ENCODE measurements at places on chromosomes 16 and 17. TPM values are rescaled to one million over a fixed set of nuclear protein-coding genes. Genes with fewer than 3 reads are reported as not detected.
A peak's percentile ranks its signal among the peaks of the same experiment; 100 is the strongest.

The SMTNL2 gene
- not detected for total RNA-seq

The SLC47A2 gene
- total RNA-seq: not detected

The RTN4RL1 gene
- 7.6 TPM for total RNA-seq

The SPNS3 gene
- not detected for total RNA-seq

The HOXB4 gene
- total RNA-seq: 1.7 TPM

The ITGA2B gene
- total RNA-seq: 0.68 TPM

The CCDC144A gene
- total RNA-seq: 0.12 TPM

The CDK5R1 gene
- 3.4 TPM for total RNA-seq

The NME2 gene
- 657 TPM for total RNA-seq

The CFAP97D1 gene
- total RNA-seq: not detected

The TBC1D3 gene
- not detected for total RNA-seq

The ABCC6 gene
- total RNA-seq: 1.7 TPM

The SOX15 gene
- total RNA-seq: not detected

DNA sequence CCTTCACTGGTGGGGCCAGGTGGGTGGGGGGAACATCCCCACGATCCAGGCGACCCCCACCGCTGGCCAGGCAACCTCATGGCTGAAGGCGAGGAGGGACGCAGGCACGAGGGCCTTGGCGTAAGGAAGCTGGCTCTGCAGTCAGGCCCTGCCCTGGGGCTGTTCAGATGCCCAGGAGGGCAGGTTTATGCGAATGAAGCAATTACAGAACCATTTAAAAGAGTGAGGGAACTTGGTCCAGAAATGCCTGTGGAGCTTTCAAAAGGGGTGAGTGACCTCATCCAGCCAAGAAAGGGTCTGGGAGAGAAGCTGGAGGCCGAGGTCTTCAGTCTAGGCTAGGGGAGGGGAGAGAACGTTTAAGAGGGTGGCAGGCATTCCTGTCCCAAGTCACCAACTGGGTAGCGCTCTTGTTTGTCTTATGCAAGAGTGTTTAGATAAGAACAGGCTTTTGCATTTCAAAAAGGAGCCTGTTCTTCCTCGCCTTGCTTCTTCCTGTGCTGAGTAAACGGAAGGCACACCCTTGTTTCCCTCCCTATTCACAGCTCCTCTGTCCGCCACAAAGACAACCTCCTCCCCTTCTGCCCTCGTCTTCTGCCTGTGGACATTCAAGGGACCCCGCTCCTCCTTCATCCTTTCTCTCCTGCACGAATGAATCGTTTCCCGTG, 183.5 kb upstream of the SDK2 start:
- no peak for DNase-seq

DNA sequence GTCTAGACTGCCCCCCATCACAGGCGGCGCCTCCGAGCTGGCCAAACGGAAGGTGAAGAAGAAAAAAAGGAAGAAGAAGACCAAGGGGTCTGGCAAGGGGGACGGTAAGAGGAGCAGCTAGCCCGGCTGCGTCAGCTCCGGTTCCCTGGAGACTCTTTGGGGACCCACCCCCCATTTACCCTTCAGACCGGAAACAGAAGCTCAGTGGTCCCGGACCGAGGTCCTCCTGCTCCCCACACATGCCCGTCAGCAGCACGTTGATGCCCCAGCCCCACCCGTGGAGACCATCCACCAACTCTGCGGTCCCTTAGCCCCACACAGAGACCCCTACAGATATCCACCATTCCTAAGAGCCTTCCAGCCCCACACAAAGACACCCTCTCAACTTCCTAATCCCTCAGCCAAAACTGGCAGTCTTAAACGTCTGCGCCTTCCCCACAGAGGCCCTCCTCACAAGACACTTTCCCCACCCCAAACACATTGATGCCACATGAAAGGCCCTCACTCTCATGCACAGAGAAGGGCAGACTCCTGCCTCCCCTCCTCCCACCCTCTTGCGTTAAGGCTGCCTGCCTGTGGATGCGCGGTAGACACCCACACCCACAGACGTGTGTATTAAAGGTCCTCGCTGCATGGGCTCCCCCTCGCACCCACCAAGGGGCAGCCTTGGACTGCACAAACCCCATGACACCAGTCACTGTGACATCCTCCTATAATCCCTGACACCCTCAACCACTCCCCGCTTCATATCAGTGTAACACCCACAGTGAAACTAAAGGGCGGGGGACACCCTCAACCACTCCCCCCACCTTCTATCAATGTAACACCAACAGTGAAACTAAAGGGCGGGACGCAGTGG, 58.2 kb upstream of the RPH3AL start:
- peak; percentile 32 for DNase-seq

DNA sequence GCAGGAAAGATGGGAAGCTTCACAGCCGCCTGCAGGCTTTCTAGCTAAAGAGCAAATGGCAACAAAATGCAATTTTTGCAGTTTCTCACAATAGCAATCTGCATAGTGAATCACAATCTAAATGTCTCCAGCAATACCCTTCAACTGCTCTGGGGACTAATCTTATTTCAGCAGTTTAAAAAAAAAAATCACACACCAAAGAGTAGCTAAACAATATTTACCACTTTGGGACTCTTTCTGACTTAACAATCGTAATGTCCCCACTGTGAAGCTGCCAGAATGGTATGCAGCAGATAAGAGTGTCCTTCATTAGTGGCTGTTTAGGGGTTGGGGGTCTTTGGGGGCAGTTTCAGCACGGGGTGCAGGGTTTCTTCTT, 9.8 kb downstream of the CPPED1 start:
- DNase-seq: no peak

DNA sequence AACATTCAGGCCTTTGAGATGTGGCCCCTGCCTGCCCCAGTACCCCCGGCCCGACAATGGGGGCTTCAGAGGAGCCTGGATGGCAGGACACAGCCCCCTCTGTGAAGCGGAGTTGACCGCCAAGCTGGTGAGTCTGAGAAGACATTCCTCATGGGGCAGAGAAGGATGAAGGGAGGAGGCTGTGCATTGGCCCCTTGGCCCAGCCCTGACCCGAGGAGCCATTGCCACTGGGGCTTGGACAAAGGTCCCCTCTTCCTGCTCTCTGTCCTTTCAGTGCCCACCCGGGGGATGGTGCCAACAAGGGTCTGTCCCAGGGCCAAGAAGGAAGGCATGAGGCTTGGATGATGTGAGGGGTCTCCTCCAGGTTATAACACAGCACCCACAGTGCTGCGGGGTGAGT, 30.9 kb upstream of the PHB1 start:
- no peak for DNase-seq

DNA sequence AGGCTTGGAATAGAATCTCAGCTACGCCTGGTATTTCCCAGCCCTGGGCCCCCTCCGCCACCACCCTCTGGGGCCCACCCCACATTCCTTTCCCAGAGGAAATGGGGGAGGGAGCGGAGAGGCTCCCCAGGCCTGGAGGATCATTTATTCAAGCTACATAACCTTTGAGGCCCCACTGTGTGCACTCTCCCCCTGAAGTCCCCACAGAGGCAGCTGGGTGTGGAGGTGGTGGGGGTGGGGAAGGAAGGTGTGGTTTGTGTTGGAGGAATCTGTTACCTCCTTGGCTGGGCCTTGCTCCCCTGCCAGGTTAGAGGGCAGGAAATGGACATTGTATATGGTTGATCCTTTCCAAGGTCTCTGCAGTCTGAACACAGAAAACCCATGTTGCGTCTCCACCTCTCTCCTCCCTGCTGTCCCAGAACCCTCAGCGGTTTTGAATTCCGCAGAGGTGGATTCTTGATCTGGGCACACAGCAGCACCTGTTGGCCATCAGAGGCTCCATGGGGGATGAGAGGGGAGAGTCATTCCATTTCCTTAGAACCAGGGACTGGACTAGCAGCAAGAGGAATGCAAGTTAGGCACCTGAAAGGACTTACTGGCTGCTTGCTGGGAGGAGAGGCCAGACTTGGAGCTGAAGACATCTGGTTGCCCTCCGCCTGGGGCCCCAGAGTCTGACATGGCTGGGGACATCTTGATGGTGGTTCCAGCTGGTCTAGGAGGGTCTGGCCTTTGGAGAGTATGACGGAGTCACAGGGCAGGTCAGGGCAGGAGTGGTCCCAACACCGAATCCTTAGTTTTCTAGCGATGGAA, 23.0 kb downstream of the ARHGAP23 start:
- peak; percentile 44 for DNase-seq

DNA sequence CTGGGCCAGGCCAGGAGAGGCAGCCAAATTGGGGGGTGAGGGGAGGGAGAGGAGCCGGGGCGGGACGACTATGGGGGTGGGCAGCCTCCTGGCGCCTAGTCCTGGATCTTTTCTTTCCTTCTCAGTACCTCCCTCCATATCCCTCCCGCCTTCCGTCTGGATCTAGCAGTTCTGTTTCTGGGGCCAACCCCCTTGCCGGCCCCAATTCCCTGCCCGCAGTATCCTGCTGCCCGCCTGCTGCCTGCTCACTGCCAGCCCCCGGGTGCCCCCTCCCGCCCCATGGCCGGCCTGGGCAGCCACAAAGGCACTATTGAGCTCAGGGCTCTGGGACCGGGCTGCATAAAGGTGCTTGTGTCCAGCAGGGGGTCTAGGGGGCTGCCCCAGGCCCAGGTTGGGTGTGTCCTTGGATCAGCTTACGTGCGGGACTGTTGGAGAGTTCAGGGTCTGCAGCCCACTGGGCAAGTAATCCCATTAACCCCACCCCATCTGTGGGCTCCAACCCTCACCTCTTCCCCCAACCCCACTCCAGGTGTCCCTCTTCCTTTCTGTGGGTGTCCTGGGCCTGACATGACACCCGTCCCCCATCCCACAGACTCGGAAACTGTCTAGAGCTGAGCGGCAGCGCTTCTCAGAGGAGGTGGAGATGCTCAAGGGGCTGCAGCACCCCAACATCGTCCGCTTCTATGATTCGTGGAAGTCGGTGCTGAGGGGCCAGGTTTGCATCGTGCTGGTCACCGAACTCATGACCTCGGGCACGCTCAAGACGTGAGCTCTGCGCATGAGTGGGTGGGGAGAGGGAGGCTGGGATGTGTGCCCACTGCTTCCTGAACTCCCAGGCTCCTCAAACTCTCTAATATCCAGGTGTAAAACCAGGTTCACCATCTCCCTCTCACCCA, 2.0 kb downstream of the WNK4 start:
- peak; percentile 9 for DNase-seq

DNA sequence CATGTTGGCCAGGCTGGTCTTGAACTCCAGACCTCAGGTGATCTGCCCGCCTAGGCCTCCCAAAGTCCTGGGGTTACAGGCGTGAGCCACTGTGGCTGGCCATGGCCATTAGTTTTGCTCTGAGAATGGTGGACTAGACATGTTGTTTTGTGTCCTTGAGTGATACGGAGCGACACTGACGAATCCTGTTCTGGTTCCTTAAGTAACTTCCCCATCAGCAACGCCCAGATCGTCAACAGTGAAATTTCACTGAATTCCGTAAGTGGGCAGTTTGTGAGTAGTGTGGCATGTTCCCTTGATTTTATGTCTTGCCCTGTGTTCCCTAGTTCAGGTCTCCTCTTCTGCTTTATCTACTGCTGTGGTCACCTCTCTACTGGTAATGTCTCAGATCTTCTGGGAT, 67.4 kb downstream of the SNX29 start:
- no peak for DNase-seq

GRCh38 chr17:70629902-70630301, 460.6 kb downstream of the KCNJ2 start:
- DNase-seq: peak; percentile 2

DNA sequence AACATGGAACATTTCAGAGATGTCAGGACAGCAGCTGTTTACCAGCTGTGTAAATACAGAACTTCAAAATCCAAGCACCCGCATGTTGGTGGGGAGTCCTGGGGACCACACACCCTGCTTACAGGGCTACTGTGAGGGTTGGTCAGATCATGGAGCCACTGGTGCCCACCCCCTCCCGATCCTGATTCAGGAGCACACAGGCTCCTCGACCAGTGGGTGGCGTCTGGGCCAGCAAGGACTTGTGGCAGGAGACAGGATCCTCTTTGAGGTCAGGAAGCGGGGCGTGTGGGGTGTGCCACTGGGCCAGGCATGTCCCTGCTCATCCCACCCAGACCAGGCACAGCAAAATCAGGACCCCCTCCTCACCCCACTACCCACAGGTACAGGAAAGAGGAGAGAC, 83.6 kb downstream of the SDK2 start:
- DNase-seq: peak; percentile 13

GRCh38 chr16:16797239-16797638, 418.3 kb downstream of the NPIPA7 start:
- DNase-seq: peak; percentile 3

GRCh38 chr17:50027172-50027880, 28.6 kb upstream of the ITGA3 start:
- peak; percentile 99 for DNase-seq

- DNase-seq: no peak
These were observed 8.1 kb upstream of the TBX4 start for GRCh38 chr17:61444075-61444474.

DNA sequence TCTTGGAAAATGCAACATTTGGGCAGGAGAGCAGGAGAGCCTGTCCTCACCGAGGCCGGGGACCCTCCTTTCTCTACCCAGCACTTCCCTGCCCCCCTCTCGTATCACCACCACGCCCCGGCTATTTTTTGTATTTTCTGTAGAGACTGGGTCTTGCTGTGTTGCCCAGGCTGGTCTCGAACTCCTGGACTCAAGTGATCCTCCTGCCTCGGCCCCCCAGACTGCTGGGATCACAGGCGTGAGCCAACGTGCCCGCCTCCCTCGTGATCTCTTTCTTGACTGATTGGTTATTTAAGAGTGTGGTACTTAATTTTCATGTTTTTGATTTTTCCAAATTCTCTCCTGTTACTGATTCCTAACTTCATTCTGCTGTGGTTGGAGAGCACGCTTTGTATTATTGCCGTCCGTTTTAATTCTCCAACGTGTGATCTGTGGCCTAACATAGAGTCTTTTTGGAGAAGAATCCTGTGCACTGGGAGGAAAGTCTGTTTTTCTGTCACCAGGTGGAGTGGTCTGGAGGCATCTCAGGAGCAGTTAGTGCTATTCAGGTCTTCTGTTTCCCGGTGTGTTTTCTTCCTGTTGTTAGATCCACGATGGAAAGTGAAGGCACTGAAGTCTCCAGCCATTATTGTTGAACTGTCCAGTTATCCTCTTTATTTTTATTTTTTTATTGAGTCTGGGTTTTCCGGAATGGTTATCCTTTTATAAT, 40.4 kb downstream of the ZNF778 start:
- peak; percentile 32 for DNase-seq

DNA sequence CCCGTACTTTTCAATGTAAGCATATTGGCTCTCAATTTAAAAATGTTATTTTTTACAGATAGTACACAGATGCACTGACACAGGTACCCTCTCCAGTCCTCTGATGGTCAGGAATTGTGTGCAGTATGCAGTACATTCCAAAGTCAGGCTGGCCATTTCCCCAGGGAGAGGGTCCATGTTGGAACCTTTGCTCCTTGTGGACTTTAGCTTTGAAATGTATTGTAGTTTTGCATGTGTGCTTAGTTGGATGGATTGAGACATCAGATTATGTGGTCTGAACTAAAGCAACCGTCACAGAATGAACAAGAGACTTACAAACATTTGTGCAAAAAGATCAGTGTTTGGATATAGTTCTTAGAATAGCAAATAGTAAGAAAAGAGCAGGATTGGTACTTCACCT, 381.1 kb downstream of the WWOX start:
- DNase-seq: no peak

All from RPMI7951 (cell line).